ENCODE measurements at places on chromosomes 7 and 10.

- DNase-seq = no peak
These were observed 32.1 kb upstream of the ADO start for GRCh38 chr10:62772186-62772974.

GRCh38 chr10:61065051-61065450 is 121.1 kb upstream of the RHOBTB1 start:
- no peak for DNase-seq

GRCh38 chr10:35711615-35712411 is 69.7 kb upstream of the FZD8 start:
- DNase-seq = no peak

- DNase-seq = no peak
These were observed 26.5 kb downstream of the ADRA2A start for GRCh38 chr10:111103196-111103840.

DNA sequence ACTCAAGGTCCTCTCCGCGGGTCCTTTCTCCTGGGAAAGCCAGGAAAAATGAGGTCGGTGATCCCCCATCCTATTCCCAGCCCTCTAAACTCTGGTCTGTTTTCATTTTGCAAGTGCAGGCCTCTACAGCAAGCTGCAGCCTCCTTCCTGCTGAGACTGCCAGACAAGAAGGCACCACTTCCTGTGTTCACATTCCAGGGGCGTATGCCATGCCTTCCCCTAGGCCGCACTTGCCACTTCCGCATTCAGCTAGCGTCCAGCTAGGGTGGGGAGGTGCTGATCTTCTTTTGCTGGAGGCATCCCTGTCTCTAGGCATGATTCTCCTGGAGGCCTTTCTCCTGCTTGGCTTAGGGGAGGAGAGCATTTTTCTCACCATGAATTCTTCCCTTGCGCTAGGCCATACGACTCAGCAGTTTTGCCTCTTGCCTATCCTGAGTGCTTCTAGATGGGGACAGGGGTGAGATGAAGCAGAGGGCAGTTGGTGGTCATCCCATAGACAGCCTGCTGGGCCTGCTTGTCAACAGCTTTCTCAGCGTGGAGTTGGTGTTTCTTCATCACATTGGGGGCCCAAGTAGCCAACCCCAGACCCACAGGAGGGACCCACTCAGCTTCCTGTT is 328.9 kb downstream of the RPS24 start:
- no peak for DNase-seq

GRCh38 chr7:32115831-32116230 is 45.6 kb upstream of the PDE1C start:
- no peak for DNase-seq

GRCh38 chr7:51847461-51848134 is 531.0 kb upstream of the COBL start:
- no peak for DNase-seq

- DNase-seq = no peak
These were observed 228.0 kb downstream of the PRKG1 start for GRCh38 chr10:51302316-51302715.

DNA sequence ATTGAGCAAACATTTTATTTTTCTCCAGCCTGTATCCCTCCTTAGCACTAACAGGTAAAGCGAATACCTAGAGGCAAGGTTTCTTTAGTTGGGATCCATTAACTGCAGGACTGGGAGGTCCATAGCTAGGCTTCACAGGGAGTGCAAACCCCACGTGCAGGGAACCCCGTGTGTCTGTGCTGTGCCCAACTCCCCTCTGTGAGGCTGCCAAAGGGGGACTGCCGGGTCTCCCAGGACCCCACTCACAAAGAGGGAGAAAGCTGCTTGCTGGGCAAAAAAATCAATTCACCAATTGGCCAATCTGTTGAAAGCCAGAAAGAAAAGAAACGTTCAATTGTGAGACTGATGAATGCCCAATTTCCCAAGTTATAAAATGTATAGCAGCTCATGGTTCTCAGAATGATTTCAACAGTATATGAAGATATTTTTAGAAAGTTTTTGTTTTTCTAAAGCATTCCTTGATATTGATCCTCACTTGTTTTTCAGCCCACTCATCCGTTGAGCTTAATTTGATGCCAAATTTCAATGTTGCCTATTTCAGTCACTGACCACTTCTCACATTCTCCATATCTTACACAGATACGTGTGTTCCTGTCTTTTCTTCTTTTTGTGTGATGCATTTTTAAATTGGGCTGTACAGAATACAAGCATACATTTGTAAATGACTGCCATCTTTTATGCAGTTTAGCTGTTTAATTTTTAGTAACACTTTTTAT is 202.7 kb upstream of the PRSS58 start:
- DNase-seq = no peak

- DNase-seq = no peak
These were observed 160.0 kb downstream of the ADARB2 start for GRCh38 chr10:1577373-1577770.

GRCh38 chr7:71594736-71595135 is 462.8 kb downstream of the GALNT17 start:
- DNase-seq = no peak

DNA sequence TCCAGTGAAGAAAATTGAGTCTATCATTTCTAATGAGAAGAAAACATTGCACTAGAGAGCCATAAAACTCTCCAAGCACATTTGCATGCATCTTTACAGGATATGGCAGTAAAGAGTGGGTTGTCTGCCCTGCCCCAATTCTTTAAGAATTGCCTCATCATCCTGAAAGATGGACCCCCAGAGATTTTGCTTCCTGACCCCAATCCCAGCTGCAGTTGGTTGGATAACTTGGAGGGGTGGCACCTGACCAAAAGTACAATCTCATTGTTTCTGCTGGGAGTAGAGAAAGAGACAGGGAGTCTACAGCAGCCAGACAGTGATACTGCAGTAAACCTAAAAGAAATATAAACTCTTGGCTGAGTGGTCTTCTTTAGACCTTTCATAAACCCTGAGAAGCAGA is 49.1 kb upstream of the ADCY1 start:
- no peak for DNase-seq

GRCh38 chr7:139725077-139725476 is 52.7 kb downstream of the HIPK2 start:
- DNase-seq = no peak

GRCh38 chr7:147513451-147513850 is 1077.1 kb upstream of the C7orf33 start:
- no peak for DNase-seq

DNA sequence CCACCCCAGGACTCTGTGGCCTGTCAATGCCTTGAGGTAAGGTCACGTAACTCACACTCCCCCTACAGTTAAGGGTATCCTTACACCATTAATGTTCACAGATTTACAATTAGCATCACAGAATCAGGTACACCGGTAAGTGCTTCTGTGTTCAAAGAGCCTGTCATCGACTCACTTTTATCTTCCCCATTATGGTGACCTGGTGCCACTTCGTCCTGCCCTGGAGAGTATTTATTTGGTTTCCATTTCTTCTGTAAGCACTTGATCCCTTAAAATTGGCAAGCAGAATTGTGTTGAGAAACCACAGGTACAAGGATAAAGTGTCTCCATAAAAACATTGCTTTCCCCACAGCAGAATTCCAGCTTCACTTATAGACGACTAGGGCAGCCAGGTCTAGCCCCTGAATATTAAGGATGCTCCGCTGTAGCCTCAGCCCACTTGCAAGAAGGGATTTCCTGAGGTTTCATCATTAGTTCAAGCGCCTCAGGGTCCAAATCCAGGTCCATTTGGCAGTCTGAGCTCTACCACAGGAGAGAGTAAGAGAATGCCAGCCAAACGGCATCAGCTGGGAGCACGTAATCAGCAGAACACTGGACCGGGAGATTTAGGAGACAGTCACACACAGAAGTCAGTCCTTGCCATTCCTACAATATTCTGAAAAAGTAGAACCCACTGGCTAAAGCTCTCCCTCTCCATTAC is 10.1 kb downstream of the ATXN7L1 start:
- DNase-seq = no peak

GRCh38 chr10:105413997-105414396 is 772.9 kb downstream of the SORCS3 start:
- no peak for DNase-seq

- no peak for DNase-seq
These were observed 18.8 kb upstream of the MINDY3 start for GRCh38 chr10:15879058-15879457.

GRCh38 chr7:116145245-116145852 is 65.0 kb upstream of the TES start:
- no peak for DNase-seq

GRCh38 chr7:32393861-32394260 is 96.3 kb downstream of the LSM5 start:
- DNase-seq = no peak

DNA sequence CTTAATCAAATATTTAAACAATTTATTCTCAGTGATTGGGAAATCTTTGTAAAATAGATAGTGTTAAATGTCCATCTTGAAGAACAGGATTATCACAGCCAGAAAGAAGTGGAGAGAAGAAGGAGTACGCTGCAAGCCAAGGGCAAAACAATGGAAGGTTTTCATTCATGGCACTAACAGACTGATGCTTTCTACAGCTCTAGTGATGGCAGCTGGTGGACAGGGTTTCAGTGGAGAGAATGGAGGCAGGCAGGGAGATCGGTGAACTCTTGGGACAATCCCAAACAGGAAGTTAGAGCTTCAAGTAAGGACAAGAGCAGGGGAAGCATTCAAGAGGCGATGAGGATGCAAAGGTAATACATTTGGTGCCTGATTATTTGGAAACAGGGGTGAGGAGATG is 207.0 kb downstream of the JAZF1 start:
- DNase-seq = no peak

DNA sequence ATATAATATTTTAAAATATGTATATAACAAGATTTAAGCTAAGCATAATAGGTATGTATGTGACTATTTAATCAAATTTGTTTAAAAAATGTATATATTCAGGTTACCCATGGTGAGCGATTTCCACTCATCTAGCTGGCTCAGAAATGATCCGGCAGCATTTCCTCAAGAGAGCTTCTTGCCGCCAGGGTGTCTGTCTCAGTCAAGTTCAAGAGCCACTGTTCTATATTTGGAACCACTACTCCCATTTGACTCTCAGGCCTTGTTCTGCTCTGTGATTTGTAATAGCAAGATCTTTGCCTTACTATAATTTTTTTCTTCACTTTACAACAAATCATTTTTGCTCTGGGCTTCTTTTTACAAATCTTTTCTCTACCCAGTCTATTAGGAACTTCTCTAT is 48.7 kb upstream of the CNTNAP2 start:
- no peak for DNase-seq

DNA sequence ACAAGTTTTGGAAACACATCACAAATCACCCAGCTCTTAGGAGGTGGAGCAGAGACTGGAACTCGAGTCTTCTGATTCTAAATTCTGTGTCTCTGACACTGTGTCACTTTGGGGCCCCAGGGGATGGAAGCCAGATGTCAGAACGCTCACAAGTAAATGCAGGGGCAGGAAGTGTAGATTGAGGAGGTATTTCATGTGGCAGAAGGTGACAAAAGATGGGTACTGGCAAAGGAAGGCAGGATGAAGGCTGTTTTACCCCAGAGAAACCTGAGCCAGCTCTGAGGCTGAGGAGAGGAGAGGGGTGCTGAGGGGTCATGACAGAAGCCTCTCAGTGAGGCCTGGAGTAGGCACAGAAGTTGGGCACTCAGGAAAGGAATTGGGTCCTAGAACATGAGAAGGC is 6.0 kb upstream of the PURB start:
- DNase-seq = no peak

DNA sequence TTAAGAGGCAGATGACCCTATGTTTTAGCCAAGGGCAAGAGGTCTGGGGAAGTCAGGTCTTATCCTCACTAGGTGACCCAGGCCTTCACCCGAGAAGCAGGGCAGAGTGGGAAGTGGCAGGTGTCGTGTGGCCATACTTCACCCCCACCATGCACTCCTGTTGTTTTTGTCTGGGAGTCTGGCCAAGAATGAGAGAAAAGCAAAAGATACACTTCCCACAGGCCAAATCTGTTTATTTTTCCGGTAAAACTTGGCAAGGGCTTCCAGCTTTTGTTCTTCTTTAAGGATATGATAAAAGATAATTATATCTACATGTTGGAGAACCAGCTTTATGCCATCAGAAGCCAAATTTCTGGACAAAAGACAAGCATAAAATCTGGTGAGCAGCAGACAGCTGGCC is 137.4 kb upstream of the CDC14C start:
- DNase-seq = no peak

DNA sequence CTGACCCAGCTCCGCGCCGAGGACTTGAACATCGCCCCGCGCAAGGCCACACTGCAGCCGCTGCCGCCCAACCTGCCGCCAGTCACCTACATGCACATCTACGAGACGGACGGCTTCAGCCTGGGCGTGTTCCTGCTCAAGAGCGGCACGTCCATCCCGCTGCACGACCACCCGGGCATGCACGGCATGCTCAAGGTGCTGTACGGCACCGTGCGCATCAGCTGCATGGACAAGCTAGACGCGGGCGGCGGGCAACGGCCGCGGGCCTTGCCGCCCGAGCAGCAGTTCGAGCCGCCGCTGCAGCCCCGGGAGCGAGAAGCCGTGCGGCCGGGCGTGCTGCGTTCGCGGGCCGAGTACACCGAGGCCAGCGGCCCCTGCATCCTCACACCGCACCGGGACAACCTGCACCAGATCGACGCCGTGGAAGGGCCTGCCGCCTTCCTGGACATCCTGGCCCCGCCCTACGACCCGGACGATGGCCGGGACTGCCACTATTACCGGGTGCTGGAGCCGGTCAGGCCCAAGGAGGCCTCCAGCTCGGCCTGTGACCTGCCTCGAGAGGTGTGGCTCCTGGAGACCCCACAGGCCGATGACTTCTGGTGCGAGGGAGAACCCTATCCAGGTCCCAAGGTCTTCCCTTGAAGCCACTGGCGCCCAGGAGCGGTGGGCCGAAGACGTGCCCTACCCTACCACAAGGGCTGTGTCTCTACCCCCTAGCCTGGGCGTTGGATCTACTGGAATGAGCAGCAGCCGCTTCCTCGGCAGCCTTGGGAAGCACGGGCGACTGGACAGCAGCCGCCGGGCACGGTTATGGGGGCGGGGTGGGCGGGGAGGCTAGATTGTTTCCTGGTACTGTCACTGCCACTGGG is 945 bp downstream of the ADO start:
- DNase-seq = no peak

GRCh38 chr7:1804310-1804709 is 134.2 kb downstream of the ELFN1 start:
- DNase-seq = no peak
